GM19239 (cell line): ENCODE measurements at places on chromosomes 1 and 21.
A peak's percentile ranks its signal among the peaks of the same experiment; 100 is the strongest.

- no peak for DNase-seq
Measured at GRCh38 chr1:243432136-243432535, 176.3 kb downstream of the SDCCAG8 start.

- no peak for DNase-seq
Measured at GRCh38 chr1:246281639-246282038, 225.4 kb downstream of the SMYD3 start.

GRCh38 chr1:91736715-91737615, 149.0 kb downstream of the TGFBR3 start:
- no peak for DNase-seq

GRCh38 chr21:25934130-25934529, 199.4 kb downstream of the GABPA start:
- no peak for DNase-seq

GRCh38 chr1:21294266-21294989, 4.2 kb upstream of the ECE1 start:
- peak; percentile 64 for DNase-seq

GRCh38 chr1:86826856-86827255, 87.1 kb downstream of the SELENOF start:
- no peak for DNase-seq

DNA sequence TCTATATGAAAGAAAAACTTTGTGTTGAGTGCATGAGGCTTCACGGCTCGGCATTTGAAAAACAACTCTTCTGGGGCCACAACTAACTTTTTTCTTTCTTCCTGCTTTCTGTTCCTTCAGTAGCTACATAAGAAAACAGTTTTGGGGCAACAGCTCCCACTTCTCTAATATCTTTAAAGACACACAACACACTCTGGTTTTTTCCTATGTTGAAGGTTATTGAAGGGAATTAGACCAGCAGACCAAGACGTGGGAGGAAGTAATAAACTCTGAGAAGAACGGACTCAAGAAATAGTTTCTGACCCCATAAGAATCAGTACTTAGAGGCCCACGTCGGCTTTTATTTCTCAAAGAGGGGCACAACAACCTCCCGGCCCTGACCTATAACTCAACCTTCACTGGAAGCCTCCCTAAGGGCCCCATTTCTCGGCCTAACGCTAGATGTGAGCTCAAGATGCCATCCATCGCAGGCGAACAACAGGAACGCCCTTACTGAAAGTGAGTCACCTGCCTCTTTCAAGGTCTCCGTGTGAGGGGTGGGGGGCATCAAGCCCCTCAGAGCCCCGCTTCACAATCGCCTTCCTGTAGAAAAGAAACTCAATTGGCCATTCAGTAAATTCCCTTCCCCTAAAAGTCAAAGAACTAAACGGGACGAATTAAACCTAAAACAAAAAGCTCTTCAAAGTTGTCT, 844 bp downstream of the ZMYM6 start:
- no peak for DNase-seq

GRCh38 chr21:44444286-44444931, 10.9 kb upstream of the LRRC3 start:
- no peak for DNase-seq

- DNase-seq, result no peak
Measured at GRCh38 chr1:41629141-41629540, 144.7 kb upstream of the EDN2 start.

GRCh38 chr1:52356818-52357355, 9.1 kb downstream of the CC2D1B start:
- no peak for DNase-seq

GRCh38 chr1:58325866-58326265, 220.7 kb downstream of the OMA1 start:
- DNase-seq, result no peak

- no peak for DNase-seq
Measured at GRCh38 chr1:156136970-156137483, 16.4 kb upstream of the SEMA4A start.

- DNase-seq, result no peak
Measured at GRCh38 chr1:207892764-207893163, 18.2 kb downstream of the CD34 start.

DNA sequence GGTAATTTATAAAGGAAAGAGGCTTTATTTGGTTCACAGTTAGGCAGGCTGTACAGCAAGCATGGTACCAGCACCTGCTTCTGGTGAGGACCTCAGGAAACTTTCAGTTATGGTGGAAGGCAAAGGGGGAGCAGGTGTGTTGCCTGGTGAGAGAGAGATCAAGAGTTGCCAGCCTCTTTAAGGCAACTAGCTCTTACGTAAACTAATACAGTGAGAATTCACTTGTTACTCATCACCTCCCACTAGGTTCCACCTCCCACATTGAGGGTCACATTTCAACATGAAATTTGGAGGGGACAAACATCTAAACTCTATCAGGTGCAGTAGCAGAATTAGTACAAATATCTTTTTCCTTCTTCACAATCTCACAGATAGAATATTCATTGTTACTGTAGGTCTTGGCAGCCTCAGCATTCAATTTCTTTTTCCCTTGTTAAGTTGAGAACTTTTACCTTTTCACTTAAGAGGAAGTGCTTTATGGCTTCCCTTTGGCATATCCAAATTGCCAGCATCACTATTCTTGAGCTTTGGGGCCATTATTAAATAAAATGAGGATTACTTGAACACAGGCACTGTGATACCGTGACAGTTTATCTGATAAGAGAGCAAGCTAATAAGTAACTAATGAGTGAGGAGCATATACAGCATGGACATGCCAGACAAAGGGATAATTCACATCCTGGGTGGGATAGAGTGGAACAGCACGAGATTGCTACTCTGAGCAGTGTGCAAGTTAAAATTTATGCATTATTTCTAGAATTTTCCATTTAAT, 48.4 kb downstream of the MAGI3 start:
- no peak for DNase-seq

GRCh38 chr1:91833946-91834345, 52.0 kb downstream of the TGFBR3 start:
- DNase-seq, result no peak

- no peak for DNase-seq
Measured at GRCh38 chr21:34004974-34005373, 68.4 kb upstream of the MRPS6 start.

GRCh38 chr1:186079084-186079684, 295.9 kb downstream of the TPR start:
- DNase-seq, result no peak

- no peak for DNase-seq
Measured at GRCh38 chr1:200905411-200906052, 10.8 kb downstream of the INAVA start.

DNA sequence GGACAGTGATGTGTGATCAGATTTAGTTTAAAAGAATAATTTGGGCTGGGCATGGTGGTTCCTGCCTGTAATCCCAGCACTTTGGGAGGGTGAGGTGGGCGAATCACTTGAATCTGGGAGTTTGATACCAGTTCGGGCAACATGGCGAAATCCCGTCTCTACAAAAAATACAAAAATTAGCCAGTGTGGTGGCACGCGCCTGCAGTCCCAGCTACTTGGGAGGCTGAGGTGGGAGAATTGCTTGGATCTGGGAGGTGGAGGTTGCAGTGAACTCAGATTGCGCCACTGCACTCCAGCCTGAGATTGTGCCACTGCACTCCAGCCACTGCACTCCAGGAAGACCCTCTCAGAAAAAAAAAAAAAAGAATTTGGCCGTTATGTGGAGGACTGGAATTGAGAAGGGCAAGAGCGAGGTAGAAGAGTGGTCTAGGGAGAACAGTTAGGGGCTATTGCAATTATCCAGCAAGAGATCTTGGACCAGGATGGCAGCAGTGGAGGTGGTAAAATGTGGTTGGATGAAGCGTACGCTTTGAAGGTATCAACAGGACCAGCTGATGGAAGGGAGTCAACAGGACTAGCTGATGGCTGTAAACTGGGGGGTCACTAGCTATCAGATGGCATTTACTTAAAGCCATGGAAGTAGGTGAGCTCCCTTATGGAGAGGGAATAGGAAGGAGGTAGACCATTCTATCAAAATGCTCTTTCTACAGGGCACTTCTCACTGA, 9.6 kb downstream of the BTBD19 start:
- DNase-seq, result no peak

DNA sequence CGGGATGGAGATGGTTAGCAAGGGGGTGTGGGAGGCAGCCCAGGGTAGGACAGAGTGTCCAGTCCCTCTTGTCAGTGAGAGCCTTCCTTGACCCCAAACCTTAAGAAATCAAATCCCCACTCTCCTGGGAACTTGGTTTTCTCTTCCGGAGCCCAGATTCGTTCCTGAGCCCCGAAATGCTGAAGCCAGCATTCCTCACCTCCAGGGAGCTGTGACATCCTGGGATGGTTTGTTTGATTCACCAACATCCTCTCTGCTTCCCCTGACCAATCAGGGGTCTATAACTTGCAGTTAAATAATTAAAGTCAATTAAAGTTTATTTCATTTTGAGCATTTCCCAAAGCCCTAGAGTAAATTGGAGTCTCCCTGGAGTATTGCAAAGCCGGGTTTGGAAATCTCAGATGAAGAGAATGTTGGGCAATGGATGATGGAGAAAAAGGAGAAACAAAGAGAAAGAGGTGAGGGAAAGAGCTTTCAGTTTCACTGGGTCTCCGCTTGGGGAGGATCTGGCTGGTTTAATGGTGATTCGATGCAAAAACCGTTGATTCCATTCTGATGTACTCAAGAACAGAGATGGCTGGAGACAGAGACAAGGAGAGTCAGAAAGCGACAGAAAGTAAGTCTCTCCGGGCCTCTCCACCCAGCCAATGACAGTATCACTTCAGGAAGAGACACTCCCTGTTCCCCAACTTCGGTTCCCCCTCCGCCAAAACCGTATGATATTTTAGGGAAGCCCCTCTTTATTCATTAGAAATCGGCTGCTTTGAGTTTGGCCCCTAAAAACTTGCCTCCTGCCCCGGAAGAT, 12.8 kb upstream of the ALX3 start:
- no peak for DNase-seq

DNA sequence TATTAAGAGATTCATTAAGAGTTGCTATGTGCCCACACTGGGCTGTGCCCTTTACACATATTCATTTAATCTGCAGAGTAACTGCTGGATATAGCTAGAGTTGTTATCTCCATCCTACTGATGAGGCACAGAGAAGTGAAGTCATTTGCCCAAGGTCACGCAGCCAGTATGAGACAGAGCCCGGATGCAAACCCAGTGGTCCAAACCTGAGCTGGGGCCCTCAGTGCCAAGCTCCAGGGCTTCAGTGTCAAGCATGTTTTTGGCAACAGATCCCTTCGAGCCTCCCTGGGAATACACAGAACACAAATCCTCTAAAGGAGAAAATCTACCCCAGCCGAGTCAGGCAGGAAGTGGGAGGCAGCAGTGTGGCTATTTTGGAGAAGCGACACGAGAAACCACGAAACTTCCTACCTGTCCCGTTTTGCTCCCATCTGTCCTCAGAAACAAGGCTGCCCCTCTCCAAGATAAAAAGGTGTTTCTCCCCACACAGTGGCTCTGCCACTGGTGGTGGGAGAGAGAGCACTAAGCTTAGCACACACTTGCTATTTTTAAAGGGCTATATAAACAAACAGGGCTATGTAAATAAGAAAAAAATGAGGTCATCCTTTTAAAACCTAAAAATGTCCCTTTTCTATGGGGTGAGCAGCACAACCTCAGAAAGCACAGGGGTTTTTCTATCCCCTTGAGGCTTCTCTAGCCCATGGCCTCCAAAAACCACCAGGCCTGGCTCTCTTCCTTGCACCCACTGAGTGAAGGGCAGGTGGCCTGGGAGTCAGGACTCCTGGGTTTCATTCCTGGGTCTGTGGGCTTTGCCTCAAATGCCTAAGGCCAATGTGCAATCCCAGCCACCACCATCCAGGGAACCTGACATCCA, 138.6 kb upstream of the EDN2 start:
- DNase-seq, result peak; percentile 67

DNA sequence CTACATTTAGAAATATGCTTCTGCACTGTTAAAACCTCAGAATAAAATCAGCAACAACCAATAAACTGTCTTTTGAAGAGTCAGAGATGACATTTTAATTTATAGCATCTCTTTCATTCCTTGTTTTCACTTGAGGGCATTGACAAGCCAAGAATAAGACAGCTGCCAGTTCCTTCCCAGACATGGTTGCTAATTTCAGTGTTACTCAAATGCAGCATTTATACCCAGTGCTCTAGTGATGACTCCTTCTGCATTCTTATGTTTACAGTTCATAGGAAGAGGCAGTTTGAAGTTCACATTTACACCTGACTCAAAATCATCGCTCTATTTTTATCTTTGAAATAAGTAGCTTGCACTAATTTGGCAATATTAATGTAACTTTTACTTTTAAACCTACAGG, 44.9 kb downstream of the PLA2G4A start:
- DNase-seq, result no peak

- no peak for DNase-seq
Measured at GRCh38 chr1:43560286-43560685, 29.6 kb downstream of the PTPRF start.

- no peak for DNase-seq
Measured at GRCh38 chr21:27586986-27587385, 620.1 kb upstream of the ADAMTS5 start.

DNA sequence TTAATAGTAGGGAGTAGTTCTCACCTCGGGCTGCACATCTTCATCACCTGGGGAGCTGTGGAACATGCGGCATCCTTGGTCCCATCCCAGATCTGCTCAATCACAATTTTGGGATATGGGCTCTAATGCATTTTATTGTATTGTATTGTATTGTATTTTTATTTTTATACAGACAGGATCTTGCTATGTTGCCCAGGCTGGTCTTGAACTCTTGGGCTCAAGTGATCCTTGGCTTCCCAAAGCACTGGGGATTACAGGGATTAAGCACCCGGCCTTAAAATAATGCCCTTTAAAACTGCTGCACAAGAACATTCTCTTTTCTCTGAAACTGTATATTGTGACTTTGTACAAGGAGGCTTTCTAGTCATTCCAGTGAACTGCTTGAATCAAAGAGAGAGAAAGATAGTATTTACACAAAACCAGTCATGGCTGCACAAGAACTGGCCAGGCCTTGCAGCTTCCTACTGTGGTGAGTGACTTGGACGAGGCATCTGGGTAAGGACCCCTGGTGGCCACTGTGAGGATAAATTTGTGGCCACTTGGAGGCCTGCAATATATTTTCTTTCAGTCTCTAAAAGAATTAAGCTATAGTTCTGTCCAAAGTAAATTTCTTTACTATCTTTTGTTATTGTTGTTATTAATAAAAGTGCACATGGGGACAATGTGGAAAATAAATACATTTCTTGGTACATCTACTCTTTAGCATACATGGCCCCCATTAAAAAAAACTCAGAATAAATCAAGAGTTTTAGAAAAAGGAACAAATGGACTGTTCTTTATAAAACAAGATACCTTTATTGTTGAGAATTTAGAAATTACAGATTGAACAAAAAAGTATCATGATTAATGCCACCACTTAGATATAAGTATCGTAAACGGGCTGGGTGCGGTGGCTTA, 48.0 kb downstream of the TBCE start:
- peak; percentile 69 for DNase-seq

GRCh38 chr1:54070171-54070837, 16.9 kb downstream of the TCEANC2 start:
- no peak for DNase-seq

DNA sequence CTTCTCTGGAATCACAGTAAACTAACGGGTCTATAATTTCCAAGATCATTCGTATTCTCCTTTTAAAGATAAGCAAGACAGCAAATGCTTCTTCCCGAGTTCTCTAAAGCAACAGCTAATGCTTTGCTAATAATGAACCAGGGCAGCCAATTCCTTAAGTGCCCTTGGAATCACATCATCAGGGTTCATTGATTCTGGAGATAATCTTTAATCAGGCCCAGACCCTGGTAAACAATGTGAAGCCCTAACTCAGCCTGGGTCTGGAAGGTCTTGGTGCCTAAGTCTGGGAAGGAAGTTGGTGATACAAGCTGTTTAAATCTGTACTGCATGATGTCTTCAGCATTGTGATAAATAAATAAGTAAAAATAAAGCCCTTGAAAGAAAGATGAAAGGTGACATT, 18.4 kb downstream of the ERI3 start:
- DNase-seq, result no peak

GRCh38 chr1:44523593-44524591, 118.8 kb downstream of the RNF220 start:
- no peak for DNase-seq
